SK-N-SH treated with all-trans-retinoic acid at 6 μM for 48 hours (cell line): ENCODE measurements at places on chromosomes 2 and 18.

DNA sequence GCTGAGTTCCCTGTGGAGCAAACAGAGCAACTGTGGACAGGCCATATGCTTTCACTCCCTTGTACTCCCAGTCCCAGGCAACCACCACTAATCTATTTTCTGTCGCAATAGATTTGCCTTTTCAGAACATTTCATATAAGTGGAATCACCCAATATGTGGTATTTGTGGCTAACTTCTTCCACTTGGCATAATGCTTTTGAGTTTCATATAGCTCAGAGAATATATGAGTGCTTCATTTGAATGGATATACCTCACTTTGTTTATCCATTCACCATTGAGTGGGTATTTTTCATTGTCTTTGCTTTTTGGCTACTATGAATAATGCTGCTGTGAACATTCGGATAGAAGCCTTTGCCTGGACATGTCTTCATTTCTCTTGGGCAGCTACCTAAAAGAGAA is 151.9 kb downstream of the CERS6 start:
- no peak for ATAC-seq

DNA sequence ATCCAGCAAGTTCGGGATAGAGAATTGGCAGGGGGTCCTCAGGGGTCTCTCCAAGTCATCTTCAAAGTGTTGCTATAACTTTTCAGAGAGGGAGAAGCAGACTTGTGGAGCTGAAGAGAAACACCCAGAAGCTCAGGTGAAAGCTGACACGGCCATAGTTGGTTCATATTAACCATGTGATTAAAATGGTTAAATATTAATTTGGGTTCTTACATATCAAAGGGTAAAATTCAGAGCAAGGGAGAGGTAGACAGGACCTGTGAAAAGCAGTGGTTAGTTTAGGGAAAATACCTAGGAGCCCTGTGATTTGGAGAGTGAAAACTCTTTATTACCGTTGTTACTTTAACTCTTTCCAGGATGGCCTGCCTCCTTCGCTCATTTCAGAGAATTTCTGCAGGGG is at the start of gene UGT1A6:
UGT1A6 (plus strand) TSS at position 243 of the 400 bp plus-strand sequence; CDS start at position 358, 115 bp downstream.
- no peak for ATAC-seq

DNA sequence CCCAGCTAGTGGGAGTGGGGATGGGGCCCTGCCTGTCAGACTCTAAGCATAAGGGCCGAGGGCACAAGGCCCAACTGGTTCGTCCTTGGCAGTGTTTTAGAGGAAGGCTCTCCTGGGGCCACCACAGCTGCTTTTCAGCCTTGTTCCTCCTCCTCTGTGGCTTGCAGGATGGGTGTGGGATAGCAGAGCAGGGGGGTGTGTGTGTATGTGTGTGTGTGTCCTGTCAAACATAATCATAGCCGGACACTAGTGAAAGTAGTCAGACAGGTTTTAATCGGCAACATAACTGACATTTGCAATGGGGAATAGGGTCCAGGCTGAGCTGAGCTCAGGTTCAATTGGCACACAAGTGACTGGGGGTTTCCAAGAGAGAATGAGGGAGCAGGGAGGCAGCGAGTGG is 114.2 kb downstream of the SEPTIN10 start:
- ATAC-seq, result peak; percentile 21; the same call in 2 of the 3 replicates

- ATAC-seq, result no peak
Observed at GRCh38 chr18:34909637-34910364, 131.4 kb upstream of the MAPRE2 start.

- ATAC-seq, result peak; percentile 83
Observed at GRCh38 chr18:79200546-79201268, 131.5 kb downstream of the ATP9B start.

- ATAC-seq, result no peak
Observed at GRCh38 chr18:35060122-35060815, 19.1 kb downstream of the MAPRE2 start.

- ATAC-seq, result peak; percentile 84
Observed at GRCh38 chr2:26462511-26463243, 15.2 kb downstream of the OTOF start.

DNA sequence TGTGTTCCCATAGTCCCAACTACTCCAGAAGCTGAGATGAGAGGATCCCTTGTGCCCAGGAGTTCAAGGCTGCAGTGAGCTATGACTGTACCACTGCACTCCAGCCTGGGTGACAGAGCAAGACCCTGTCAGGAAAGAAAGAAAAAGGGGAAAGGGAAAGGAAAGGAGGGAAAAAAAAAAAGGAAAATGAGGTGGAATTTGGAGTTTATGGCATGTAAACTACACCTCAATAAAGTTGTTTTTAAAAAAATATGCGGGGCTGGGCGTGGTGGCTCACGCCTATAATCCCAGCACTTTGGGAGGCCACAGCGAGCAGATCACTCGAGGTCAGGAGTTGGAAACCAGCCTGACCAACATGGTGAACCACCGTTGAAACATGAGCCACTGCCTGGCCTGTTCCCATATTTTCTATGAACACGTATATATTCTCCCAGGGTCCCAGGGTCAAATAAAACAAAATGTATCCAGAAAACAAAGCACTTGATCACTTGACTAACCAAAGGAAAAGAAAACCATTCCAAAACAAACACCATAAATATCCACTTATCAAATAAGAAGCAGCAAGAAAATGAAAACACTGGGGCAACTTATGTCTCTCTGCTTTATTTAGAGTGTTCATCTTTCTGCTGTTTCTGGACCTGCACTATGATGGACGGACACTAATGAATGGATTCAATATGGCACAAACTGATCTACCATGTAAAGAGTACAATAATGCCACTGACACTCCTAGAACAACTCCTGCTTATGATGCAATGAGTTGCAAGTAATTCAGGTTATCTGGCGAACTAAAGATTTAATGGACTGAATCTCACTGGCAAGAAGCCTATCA is 56.8 kb downstream of the ASXL2 start:
- no peak for ATAC-seq

DNA sequence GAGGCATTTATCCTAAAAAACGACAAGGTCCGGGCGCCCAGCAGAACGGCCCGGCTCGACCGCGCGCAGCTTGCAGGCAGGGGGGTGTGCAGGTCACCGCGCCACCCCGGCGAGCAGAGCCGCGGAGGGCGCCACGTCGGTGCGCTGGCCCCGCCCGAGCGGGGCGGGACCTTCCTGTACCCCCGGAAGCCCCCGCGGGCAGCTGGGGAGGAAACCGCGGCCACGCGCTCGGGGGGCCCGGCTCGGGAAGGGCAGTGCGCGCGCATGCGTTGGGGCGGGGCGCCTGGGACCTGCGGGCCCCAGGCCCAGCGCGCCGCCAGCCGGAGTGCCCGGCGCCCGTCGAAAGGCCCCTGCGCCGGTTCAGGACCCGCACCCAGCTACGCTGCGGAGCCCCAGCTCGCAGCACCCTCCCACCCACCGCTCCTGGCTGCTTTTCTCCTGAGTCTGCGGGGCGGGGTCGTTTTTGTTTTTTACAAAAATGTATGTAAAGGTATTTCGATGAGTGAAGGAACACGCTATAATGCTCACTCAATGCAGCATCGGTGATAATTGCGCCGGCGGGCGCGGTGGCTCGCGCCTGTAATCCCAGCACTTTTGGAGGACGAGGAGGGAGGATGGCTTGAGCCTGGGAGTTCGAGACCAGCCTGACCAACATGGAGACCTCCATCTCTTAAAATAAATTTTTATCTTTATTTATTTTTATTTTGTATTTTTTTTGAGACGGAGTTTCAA is 47.7 kb upstream of the POMC start:
- ATAC-seq, result no peak
